ENCODE measurements at places on chromosomes 2 and 18.
A peak's percentile ranks its signal among the peaks of the same experiment; 100 is the strongest.

DNA sequence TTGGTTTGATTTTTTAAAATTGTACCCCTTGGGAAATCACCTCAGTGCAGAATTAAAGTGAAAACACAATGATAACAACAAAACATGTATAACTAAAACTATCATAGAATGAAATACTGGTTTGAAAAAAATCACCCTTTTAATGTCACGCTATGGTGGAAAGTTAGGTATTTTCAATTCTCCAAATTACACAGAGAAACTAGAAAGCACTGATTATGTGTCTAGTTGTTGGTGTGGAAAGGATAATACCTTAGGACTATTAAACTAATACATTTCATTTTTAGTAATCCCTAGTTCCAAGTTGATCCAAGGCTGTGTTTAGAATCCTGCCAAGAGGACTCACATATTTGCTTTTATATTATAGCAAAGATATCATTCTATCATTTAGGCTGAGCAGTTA is 71.2 kb downstream of the NUP35 start:
- no peak for DNase-seq

- DNase-seq, result no peak
Observed at GRCh38 chr18:56386856-56387255, 251.5 kb downstream of the TXNL1 start.

DNA sequence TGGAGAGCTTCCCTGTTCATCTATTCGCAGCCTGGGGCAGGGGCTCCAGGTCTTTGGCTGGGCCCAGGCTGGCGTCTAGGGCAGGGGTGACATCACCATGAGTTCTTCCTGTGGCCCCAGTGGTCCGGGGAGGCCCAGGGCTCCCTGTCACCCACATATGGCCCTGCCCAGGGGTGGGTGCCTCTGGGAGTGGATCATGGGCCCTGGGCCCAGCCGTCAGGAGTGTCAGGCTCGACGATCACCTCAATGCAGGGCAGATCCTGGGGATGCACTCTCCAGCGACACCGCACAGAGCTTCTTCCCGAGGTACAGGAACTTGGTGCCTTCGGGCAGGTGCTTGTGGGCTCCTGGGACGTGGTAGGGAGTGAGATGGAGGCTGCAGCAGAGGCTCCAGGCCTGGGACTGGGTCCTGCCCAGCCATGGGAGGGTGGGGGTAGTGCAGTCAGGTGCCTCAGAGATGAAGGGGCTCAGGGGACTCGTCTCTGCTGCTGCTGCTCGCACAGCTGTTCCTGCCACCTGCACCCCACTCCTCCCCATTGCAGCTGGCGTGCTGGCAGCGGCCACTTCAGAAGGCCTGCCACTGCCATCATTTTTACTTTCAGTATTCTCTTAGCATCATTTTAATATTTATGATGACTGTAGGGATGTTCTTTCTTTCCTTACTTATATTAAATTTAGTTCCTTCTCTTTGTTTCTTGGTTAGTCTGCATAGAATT is 196.0 kb upstream of the VRK2 start:
- no peak for DNase-seq

DNA sequence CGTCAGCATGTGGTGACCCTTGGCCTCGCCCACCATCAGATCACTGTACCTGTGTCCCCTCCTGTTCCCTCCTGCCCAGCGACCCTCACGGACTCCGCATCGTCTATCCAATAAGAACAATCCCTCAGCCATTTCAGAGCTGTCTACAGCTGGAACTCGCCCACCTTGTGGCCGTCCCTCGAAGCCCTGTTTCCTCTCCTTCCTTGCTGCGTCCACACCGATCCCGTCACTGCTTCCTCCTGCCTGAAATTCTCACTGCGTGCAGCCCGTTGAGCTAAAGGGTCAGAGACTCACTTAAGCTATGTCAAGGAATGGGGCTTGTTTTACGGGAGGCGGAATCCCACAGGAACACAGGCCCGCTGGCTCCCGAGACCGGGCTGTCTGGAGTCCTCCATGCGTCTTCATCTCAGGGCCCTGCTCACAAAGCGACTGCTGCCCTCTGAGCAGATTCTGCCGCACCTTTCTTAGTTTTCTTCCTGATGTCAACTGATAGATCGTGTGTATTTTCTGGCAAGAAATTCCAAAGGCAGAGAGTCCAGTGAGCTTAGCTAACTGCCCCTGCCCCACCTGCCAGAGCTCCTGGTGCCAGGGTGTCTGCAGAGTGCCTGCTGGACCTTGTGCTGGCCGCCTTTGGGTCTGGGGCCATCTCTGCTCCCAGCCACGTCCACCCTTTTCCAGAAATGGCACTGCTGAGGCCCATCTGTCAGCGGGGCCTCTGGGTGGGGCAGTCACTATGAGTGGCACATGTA is 35.3 kb downstream of the KLHL29 start:
- no peak for DNase-seq

DNA sequence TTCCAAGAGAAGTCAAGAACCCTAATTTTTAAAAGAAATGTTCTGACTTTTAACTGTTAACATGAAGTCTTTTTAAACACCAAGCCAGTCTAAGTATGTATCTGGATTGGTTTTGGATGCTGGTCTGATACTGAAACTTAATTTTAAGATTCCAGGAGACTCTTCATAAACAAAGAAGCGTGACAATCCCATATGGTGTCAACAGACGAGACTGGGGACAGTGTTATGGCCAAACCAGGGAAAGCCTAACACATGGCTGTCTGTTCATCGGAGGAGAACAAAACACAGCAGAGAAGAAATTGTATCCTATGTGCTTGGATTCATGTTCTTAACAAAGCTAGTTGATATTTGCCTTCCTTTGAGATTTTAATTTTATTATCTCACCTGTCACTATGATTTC is 80.5 kb upstream of the UPP2 start:
- no peak for DNase-seq

GRCh38 chr2:222707689-222708273 is 36.3 kb downstream of the MOGAT1 start:
- DNase-seq, result peak; percentile 93

DNA sequence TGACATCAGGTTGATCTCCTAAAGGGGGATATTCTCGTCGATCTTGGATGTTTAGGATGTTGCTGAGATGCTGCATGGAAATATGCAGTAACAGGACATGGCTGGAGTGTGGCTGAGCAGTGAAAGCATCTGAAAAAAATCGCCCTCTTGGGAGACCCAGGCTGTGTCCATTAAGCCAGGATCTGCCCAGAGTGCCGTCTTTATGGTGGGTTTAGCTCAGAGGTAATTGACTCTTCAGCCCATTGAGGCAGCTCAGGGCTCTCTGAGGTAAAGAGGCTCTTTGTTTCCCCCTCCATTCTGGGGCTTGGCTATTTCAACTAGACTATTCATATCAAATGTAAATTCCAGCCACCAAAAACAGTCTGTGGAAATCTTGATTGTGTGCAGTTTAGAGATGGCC is 26.5 kb downstream of the OSBPL6 start:
- DNase-seq, result no peak

GRCh38 chr2:127115471-127116199 is 8.7 kb upstream of the BIN1 start:
- no peak for DNase-seq

GRCh38 chr2:6855860-6856547 is 9.7 kb downstream of the CMPK2 start:
- DNase-seq, result peak; percentile 57

DNA sequence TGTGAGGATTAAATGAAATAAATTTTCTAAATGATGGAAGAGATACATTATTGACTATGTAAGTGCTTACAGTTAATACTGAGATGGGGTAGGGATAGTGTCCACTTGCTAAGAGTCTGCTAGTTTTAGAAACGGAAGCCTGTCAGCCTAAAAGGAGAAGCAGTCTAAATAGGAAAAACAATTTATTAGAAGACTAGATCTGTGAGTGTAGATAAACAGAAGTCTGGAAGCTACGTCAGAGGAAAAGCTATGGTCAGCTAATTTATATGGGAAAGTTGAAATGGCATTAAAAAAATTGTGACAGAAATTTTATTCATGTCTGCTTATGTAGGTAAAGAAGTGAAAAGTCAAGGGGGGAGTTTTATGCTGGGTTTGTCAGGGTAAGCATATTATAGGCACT is 1338.4 kb upstream of the CHAC2 start:
- no peak for DNase-seq

GRCh38 chr2:236452238-236452637 is 117.4 kb upstream of the ACKR3 start:
- no peak for DNase-seq

GRCh38 chr2:66430505-66431273 is 4.2 kb upstream of the MEIS1 start:
- no peak for DNase-seq

DNA sequence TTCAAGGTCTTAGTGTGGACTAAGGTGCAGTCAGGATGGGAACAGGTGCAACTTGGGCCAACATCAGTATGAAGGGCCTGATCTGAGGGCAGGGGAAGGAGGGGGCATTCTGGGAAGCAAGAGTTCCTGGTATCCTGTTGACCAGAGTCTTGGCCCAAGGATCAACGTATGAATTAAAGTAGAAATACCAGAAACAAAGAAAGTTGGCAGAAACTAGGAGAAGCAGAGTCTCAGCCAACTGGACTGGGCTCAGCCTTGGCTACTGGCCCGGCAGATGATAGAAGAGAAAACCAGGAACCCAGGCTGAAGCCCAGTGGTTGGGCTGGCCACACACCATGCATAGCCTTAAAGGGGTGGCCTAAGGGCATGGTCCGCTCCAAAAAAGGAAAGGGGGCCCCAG is 2.3 kb downstream of the CETN1 start:
- no peak for DNase-seq

DNA sequence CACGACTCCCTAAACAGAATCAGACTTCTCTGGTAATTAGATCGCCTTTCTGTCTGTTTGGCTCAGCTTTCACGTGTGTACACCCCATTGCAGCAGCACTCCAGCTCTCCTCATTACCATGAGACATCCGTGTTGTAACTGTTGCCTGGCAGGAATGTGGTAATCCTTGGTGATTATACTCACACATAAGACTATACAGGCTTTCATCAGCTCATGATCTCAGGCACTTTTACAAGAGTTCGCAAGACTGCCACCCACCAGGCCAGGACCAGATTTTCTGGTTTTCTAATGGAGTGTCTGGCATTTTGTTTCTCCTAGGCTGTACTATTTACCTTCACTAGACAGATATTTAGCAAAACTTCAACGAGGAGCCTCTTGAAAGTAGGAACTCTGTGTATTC is 50.2 kb downstream of the ACVR1 start:
- peak; percentile 90 for DNase-seq

GRCh38 chr2:12273111-12273510 is 443.6 kb upstream of the TRIB2 start:
- no peak for DNase-seq

GRCh38 chr2:12661489-12661888 is 55.2 kb upstream of the TRIB2 start:
- no peak for DNase-seq
